ENCODE measurements at places on chromosomes 2 and 18. TPM values are rescaled to one million over a fixed set of nuclear protein-coding genes. Genes with fewer than 3 reads are reported as not detected.

ESCO1 gene
- 23.0 TPM for total RNA-seq

EPB41L3 gene
- total RNA-seq, result 7.1 TPM

MC4R gene
- not detected for total RNA-seq

CPLX4 gene
- not detected for total RNA-seq
